ENCODE measurements at places on chromosomes 5 and 9. TPM values are rescaled to one million over a fixed set of nuclear protein-coding genes. Genes with fewer than 3 reads are reported as not detected.

The FOXD4L6 gene
- 0.14 TPM for total RNA-seq

- H3K4me1 ChIP-seq = peaks cover 4% of the 10 kb centered on the region
- peaks cover 2% of the 10 kb centered on the region for H3K27me3 ChIP-seq
- no peak overlapping the region for H3K27ac ChIP-seq
These were observed 42.7 kb upstream of the RETREG1 start for GRCh38 chr5:16659536-16659935.

- no peak for DNase-seq
- no peak overlapping the region for H3K4me3 ChIP-seq
- H3K36me3 ChIP-seq = no peaks in the 10 kb centered on the region
- no peaks in the 10 kb centered on the region for H3K27me3 ChIP-seq
These were observed 18.3 kb downstream of the MARCHF3 start for GRCh38 chr5:127011961-127012644.

DNA sequence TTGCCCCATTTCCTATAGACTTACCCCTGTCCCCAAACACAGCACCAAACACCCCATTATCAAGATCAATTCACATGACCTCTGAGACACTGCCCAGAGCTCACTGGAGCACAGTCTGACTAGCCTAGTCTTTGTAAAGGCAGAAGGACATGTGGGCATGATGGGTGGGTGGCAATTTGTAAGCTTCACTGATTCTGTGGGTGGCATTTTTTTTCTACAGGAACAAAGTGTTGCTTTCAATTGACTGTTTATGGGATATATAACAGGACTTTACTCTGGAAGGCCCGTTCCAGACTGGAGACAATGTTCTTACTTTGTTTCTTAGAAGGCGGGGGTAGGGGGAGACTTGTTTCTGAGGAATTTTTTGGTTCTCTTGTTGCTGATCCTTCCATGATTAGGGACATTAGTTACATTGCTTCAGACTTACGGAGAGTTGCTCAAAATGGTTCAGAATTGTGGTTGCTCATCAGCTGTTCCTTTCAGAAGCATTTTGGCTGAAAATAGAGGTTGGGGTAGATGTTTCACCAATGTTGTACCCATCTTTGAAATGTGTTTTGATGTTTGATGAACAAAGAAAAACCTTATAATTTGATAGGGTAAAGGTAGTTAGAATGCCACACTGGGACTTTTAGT, 20.2 kb downstream of the NNT start:
- H3K36me3 ChIP-seq = peaks cover 19% of the 10 kb centered on the region
- H3K27ac ChIP-seq = no peak overlapping the region
- H3K4me1 ChIP-seq = peaks cover 6% of the 10 kb centered on the region
- H3K4me3 ChIP-seq = no peak overlapping the region
- no peak for DNase-seq
- H3K27me3 ChIP-seq = no peaks in the 10 kb centered on the region

DNA sequence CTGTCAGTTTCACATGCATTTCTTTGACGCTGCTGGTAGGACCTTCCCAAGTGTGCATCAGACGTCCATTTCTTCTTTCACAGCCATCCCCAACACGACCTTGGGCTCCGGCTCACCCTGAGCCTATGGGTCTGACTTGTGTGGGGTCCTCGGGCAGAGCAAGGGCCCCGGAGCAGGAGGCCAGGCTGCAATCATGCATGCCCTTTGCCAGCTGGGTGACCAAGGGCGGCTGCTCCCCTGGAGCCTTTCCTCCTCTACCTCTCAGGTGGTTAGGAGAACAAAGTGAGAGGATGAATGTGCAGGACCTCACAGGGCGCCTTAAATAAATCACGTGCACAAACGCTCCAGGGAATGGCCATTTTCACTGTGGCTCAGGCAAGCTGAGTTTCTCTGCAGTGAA, 33.2 kb downstream of the TERT start:
- no peaks in the 10 kb centered on the region for H3K36me3 ChIP-seq
- no peak for DNase-seq
- no peak overlapping the region for H3K27ac ChIP-seq

GRCh38 chr5:135478938-135479337, 26.8 kb upstream of the TIFAB start:
- peaks cover 59% of the 10 kb centered on the region for H3K27me3 ChIP-seq
- DNase-seq = no peak
- no peak overlapping the region for H3K4me3 ChIP-seq
- H3K4me1 ChIP-seq = peaks cover 24% of the 10 kb centered on the region
- no peaks in the 10 kb centered on the region for H3K36me3 ChIP-seq
- H3K27ac ChIP-seq = no peak overlapping the region

The NOXA1 gene
- total RNA-seq = 14.3 TPM

The ADGRD2 gene
- 0.31 TPM for total RNA-seq

The PCDHGB2 gene
- total RNA-seq = 0.94 TPM

GRCh38 chr9:34793428-34793827, 83.5 kb upstream of the CCL21 start:
- H3K27me3 ChIP-seq = peaks cover 74% of the 10 kb centered on the region
- H3K4me3 ChIP-seq = no peak overlapping the region
- no peak for DNase-seq
- H3K36me3 ChIP-seq = no peaks in the 10 kb centered on the region
- H3K4me1 ChIP-seq = no peaks in the 10 kb centered on the region

The PCDHB12 gene
- 2.3 TPM for total RNA-seq

DNA sequence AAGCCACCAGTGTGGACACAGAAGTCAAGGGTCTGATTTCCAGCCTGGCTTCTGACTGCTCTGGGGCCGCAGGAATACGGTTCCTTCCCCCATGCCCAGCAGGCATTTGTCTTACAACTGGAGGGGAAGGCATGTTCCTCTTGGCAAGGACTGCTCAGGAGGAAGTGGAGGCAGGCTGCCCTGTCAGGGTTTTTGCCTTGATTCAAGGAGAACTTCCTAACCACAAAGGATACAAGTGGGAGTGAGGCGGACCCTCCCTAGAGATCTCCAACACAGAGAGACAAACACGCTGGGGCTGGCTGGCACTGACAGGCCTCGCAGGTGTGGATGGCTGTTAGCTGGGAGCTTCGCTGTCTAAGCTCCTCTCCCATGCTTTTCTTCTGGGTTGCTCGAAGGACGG, 19.1 kb downstream of the TGFBI start:
- H3K4me3 ChIP-seq = no peak overlapping the region
- H3K27ac ChIP-seq = no peak overlapping the region
- H3K27me3 ChIP-seq = peaks cover 12% of the 10 kb centered on the region
- peaks cover 15% of the 10 kb centered on the region for H3K4me1 ChIP-seq

The PCDHB11 gene
- total RNA-seq = 3.3 TPM

The CLIC3 gene
- total RNA-seq = 38.6 TPM

Measured in type B pancreatic cell (in vitro differentiated cells).